Effector memory CD8-positive, alpha-beta T cell (primary cell): ENCODE measurements at places on chromosomes 5 and 9.

GRCh38 chr5:138385660-138386059, 33.2 kb downstream of the KDM3B start:
- DNase-seq: no peak
- H3K4me1 ChIP-seq: no peaks in the 10 kb centered on the region
- peaks cover 67% of the 10 kb centered on the region for H3K36me3 ChIP-seq
- no peak overlapping the region for H3K4me3 ChIP-seq

- peaks cover 3% of the 10 kb centered on the region for H3K36me3 ChIP-seq
- H3K27me3 ChIP-seq: no peaks in the 10 kb centered on the region
- peaks cover 22% of the 10 kb centered on the region for H3K4me1 ChIP-seq
- H3K4me3 ChIP-seq: peak overlapping the region; percentile 71
These were observed 57.2 kb downstream of the MLANA start for GRCh38 chr9:5947912-5948311.

- H3K4me1 ChIP-seq: peaks cover 57% of the 10 kb centered on the region
- no peaks in the 10 kb centered on the region for H3K27me3 ChIP-seq
- no peak for DNase-seq
These were observed 17.8 kb downstream of the PHF2 start for GRCh38 chr9:93594041-93594756.

- H3K4me3 ChIP-seq: no peak overlapping the region
- no peak overlapping the region for H3K27ac ChIP-seq
- no peak for DNase-seq
- H3K27me3 ChIP-seq: peaks cover 14% of the 10 kb centered on the region
- no peaks in the 10 kb centered on the region for H3K36me3 ChIP-seq
- H3K4me1 ChIP-seq: no peaks in the 10 kb centered on the region
These were observed 250.3 kb downstream of the ZSWIM6 start for GRCh38 chr5:61582205-61582820.

DNA sequence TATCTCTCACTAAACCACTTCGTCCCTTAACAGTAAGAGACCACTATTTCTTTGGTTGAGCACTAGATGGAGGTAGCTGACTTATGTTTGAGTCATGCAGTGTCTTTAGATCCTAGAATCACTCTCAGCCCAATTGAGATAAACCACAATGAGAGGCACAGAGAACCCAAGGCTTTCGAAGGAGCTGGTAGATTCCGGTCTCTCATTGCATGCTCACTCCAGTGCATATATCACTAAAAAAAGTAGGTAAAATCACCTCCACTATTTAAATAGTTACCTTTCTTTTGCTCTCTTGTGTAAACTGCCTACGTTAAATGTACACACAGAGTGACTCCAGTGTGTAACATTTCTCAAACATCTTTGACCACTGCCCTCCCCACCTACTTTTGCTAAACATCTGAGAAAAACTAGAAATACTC, 27.6 kb downstream of the ACTL7A start:
- H3K36me3 ChIP-seq: peaks cover 51% of the 10 kb centered on the region
- H3K27ac ChIP-seq: no peak overlapping the region
- H3K4me3 ChIP-seq: no peak overlapping the region
- H3K27me3 ChIP-seq: no peaks in the 10 kb centered on the region
- DNase-seq: no peak
